ENCODE measurements at places on chromosomes 12 and 14.

DNA sequence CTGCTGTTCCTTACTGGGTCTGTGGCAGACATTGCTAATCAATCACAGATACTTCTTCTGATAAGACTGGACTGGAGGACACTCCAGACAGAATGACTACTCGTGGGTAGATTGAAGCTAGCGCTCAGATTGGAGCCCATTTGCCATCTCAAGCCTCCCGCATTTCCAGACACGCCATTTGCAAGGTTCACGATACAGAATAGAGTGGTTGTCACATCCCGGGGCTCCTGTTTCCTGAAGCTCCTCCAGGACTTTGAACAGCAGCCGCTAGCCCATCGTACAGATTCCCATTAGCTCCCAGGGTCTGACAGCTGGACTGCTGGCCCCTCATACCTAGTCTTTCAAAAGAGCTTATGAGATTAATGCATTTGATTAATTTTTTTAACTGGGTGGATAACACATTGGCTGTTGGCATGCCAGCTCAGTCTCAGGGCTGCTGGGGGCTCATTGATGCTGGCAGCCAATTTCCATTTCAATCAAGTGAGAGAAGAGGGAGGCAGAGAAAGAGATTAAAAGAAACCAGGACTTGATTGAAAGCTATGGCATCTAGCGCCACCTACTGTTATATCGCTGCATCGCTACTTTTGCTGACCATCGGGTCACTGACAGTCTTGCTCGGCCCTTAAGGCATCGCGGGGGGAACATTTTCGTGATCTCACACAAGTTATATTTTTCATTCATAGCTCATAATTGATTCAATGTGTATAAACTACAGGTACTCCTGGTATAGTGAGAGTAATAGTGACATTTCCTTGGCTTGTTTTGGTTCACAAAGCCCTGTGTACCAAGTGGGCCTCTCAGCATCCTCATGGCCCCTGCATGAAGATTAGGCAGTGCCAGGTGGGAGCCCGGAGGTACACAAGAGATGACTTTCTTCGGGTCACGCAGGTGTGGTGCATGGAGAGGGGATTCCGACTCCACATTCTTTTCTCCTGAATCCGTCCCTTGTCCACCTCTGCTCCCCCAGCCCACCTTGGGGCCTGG, 78.6 kb downstream of the CCDC60 start:
- peak; percentile 48 for DNase-seq

- no peak for DNase-seq
These were observed 31.3 kb downstream of the PRKD1 start for GRCh38 chr14:29896354-29896821.

DNA sequence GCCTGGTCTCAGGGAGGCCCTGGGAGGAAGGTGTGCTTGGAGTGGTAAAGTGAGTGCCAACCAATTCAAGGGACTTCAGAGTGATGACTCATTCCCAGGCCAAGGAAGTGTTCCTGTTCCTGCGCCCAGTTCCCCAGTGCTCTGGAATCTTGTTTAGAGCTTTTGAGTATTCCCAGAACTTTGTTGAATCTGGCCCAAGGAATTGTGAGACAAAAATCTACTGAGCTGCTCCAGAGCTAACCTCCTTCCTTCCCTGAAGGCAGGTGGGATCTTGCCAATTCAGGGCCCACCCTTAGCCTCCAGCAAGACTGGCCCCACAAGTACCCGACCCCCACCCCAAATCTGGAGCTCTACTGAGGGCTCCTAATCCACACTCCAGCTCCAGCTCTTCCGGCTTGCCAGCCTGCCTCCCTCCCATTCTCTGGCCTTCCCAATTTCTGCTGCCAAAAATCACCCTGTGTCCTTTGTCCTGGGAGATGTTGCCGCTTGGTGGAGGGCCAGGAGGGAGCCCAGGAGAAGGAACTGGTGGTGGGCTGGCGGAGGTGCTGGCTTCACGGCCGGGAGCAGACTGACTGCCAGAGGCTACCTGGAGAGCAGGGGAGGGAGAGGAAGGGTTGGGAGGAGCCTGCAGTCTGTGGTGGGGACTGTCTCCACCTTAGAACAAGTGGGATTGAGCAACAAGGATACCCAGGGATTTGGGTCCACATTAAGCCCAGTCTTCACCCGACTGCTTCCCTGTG, 2.0 kb upstream of the ATN1 start:
- DNase-seq = peak; percentile 90

- DNase-seq = no peak
These were observed 514.6 kb downstream of the MED13L start for GRCh38 chr12:115762936-115763335.

DNA sequence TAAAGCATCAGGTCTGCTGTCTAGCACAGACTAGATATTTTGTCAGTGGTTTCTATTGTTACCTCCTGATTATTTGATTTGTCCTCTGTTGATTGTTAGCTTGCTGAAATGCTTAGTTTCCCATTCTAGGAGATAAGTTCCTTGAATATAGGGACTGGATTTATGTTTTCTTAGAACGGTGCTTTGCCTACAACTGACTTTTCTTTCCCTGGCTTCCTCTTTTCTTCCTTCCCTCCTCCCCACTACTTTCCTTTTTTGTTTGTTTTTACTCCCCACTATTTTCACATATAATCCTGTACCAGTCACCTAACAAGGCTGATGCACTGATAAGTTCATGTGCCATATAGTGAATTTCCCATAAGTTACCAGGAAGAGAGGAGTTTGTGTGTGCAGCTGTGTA, 58.5 kb upstream of the METAP2 start:
- DNase-seq = no peak

- no peak for DNase-seq
These were observed 205.8 kb upstream of the EEA1 start for GRCh38 chr12:93134893-93135285.

GRCh38 chr14:74217672-74218448, 21.4 kb upstream of the VSX2 start:
- DNase-seq = peak; percentile 48

DNA sequence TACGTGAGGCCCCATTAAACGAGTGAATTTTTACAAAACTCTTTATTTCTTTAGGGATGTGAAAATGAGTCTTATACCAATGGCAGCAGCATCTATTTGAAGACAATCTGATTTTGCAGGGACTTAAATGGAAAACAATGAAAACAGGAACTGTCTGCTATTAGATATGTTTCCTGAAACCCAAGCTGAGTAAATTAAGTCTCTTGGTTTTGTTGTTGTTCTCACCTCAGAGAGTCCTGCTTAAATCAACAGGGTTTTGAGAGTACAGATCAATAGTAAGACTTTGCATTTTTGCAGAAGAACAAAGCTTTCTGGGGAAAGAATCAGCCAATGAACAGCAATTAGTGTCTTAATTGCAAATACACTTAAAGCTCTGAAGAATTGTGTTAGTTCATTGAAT, 39.1 kb upstream of the LGR5 start:
- DNase-seq = no peak

- peak; percentile 34 for DNase-seq
These were observed 238.7 kb downstream of the AKAP6 start for GRCh38 chr14:32567543-32568384.

- DNase-seq = no peak
These were observed 179.0 kb downstream of the SLC15A4 start for GRCh38 chr12:128644664-128645296.

GRCh38 chr12:88433997-88434703, 146.1 kb downstream of the KITLG start:
- peak; percentile 46 for DNase-seq

GRCh38 chr12:70078161-70078560, 165.1 kb upstream of the CNOT2 start:
- no peak for DNase-seq

- DNase-seq = peak; percentile 80
These were observed 572 bp upstream of the RASSF8 start for GRCh38 chr12:25957793-25958427.

DNA sequence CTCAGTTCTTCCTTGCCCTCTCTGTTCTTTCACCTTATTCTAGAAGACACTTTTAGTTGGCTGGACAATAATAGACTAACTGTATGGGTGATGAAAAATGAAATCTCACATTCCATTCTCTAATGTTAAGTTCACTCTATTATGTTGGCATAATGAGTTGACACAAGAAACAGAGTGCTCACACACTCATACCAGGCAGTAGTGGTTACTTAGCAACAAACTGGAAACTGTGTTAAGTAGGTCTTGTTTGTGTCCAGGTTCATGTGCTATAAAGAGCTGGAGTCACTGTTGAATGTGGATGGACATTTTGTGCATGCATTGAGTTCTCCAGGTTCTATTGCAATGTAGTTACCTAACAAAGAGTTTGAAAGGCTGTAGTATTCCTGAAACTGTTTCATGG, 16.9 kb upstream of the PPP4R4 start:
- DNase-seq = no peak

- no peak for DNase-seq
These were observed 484.6 kb downstream of the AACS start for GRCh38 chr12:125549836-125550235.

DNA sequence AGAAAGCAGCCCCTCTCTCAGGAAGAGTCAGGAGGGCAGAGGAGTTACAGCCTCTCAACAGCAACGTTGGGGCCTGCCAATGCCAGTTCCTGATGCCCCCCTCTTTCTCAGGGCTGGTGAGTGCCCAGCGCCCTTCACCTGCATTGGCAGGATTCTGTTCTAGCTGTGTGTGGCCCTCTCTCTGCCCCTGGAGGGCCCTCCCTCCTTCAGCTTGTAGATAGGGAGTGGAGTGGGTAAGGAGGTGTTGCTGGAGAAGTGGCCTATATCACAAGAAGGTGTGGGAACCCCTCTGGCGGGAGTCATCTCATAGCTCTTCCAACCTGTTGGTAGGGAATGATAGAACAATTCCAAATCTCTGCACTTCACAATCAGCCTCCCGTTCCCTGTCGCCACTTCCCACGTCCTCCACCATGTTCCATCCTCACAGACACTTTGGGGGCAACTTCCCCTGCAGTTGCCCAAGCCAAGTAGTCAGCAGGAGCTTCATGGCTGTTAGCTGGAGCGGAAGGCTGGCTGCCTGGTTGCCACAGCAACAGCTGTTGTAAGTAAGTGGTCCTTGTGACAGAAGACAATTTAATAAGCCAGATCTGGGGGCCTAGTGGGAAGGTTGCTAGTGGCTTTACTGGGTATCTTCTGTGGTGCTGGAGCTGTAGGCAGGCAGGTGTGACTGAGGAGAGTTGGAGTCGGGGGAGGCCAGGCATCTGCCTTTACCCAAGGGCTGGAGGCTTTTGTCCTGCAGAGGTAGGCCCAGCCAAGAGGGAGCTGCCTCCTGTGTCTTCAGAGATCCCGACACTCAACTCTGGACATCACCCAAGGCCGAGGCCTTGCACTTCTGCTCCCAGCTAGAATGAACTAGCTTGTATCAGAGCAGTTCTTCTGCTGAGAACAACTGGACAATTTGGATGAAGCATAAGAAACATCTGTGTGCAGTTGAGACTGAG, 38.4 kb downstream of the GALNT16 start:
- no peak for DNase-seq

DNA sequence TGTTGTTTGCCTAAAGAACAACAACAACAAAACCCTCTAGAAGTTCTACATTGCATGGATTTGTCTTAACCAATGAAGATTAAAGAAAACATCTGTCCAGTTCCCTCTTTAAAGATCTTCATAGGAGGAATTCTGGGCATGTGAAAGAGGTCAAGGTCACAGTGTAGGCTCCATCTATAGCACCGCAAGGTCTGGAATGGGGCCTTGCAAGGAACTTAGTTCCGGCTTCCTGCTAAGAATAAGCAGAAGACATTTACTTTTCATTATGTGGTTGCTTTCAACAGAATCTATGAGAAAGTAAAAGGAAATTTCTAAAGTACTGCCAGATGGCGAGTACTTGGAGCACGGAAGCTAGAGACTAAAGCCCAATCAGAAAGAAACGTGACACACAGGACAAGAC, 57.2 kb upstream of the GNPNAT1 start:
- DNase-seq = peak; percentile 56

GRCh38 chr14:41404126-41404525, 202.6 kb upstream of the LRFN5 start:
- DNase-seq = peak; percentile 80

- DNase-seq = no peak
These were observed 6.2 kb upstream of the KRT86 start for GRCh38 chr12:52268212-52268611.

DNA sequence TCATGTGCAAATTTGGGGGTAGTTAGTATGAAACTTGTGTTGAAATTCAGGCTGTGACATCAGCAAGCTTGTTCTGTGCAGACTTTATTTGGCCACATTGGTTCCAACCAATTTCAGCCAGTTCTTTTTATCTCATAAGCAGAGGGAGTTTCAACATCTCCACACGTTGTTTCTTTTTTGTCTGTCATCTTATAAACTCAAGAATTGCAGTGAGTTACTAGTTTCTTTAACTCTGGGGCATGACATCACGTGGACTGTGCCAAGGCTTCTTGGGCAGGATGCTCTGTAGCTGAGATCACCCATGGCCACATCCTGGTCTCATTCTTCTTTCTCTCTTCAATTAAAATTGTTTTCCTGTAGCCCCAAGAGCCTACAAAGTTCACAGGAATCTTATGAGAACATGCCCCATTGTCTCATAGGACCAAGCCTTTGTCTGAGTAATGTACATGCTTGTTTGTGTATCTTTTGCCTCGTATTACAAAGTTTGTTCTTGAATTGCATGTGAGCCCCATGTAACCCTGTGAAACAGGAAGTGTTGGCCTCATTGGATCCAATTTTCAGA, 982.0 kb upstream of the TMEM132C start:
- peak; percentile 77 for DNase-seq

GRCh38 chr14:26851793-26852192, 254.0 kb upstream of the NOVA1 start:
- no peak for DNase-seq

GRCh38 chr12:9980126-9980525, 8.9 kb downstream of the CLEC12A start:
- no peak for DNase-seq

- DNase-seq = peak; percentile 95
These were observed 16.4 kb downstream of the FOS start for GRCh38 chr14:75295061-75295461.

DNA sequence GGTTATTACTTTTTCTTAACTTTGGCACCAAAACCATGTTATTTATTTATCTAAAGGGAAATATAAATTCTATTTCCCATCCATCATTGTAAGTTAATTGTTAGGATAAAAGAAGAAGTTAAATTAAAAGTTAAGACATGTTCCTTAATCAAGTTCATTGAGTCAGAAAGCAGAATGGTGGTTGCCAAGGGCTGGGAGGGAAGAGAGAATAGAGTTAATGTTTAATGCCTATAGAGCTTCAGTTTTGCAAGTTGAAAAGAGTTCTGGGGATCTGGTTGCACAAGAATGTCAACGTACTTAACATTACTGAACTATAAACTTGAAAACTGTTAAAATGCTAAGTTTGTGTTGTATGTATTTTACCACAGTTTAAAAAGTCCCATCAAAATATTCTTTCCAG, 63.2 kb upstream of the NR2C1 start:
- no peak for DNase-seq

DNA sequence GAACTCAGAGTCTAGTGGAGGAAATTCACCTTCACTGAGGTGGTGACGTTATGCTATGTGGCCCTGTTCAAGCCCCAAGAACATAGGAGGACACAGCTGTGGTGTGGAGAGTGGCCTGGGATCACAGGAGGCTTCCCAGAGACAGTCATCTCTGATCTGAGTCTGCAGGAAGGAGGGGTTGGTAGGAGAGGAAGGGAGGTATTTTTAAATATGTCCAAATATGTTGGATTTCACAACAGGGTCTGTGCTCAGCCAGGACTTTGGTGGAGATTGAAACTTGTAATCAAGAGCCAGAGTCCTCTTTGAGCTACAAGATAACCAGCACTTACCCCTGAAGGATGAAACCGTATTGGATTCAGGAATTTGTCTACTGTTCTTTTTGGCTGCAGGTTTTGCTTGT, 26.4 kb upstream of the MED13L start:
- DNase-seq = peak; percentile 55
